ENCODE measurements at places on chromosomes 7 and 10. TPM values are rescaled to one million over a fixed set of nuclear protein-coding genes. Genes with fewer than 3 reads are reported as not detected.

GRCh38 chr7:78489476-78490240 is 691.1 kb downstream of the PHTF2 start:
- no peak overlapping the region for H3K4me3 ChIP-seq
- no peak for DNase-seq
- no peaks in the 10 kb centered on the region for H3K36me3 ChIP-seq
- no peaks in the 10 kb centered on the region for H3K27me3 ChIP-seq
- no peak overlapping the region for H3K27ac ChIP-seq
- no peaks in the 10 kb centered on the region for H3K4me1 ChIP-seq

Gene ANKRD2
- total RNA-seq: not detected

Gene GIMAP8
- 6.2 TPM for total RNA-seq

Gene FAM25G
- total RNA-seq: not detected

GRCh38 chr7:26398756-26399509 is 107.3 kb downstream of the SNX10 start:
- H3K4me1 ChIP-seq: peaks cover 15% of the 10 kb centered on the region
- H3K27me3 ChIP-seq: no peaks in the 10 kb centered on the region
- peak; percentile 91 for DNase-seq
- no peaks in the 10 kb centered on the region for H3K36me3 ChIP-seq
- H3K4me3 ChIP-seq: peak overlapping the region; percentile 71

DNA sequence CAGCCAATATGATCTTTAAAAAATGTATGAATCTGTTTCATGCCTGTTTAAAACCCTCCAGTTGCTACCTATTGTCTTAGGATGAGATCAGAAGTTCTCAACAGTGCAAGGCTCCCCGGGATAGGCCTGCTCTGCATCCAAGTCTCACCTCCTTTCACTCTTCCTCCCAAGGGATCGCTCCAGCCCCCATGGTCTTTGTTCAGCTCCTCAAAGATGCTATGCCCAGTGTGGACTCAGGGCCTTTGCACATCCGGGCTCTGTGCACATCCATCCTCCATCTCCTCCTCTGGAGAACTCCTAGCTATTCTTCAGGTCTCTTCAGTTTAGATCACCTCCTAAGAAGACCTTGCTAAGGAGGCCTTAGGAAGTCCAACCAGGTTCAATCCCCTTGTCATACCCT is 82.7 kb upstream of the LEP start:
- no peak overlapping the region for H3K4me3 ChIP-seq
- no peaks in the 10 kb centered on the region for H3K4me1 ChIP-seq
- no peaks in the 10 kb centered on the region for H3K36me3 ChIP-seq
- H3K27me3 ChIP-seq: peaks cover 2% of the 10 kb centered on the region

DNA sequence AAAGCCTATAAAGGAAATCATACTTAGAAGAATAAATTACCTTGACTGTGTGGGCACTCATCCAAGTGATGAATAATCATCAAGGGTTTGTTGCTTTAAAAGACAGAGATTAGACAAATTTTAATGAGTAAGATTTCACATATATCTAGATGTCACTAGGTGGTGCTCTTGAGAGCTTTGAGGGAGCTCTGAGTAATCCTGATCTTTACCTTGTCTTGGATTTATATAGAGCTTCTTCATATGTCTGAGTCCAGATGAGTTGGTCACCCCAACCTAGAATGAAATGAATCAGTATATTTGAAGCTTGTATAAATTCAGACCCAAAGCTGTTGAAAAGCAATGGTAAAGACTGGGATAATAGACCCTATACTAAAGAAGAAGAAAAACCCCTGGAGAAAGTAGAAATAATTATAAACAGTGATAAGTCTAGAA is 3.7 kb downstream of the AGR2 start:
- no peak overlapping the region for H3K4me3 ChIP-seq
- no peaks in the 10 kb centered on the region for H3K4me1 ChIP-seq
- H3K27ac ChIP-seq: no peak overlapping the region

Gene INHBA
- total RNA-seq: 0.05 TPM

- H3K27me3 ChIP-seq: peaks cover 25% of the 10 kb centered on the region
- no peak overlapping the region for H3K4me3 ChIP-seq
- no peak overlapping the region for H3K27ac ChIP-seq
- DNase-seq: no peak
- H3K4me1 ChIP-seq: peaks cover 8% of the 10 kb centered on the region
Observed at GRCh38 chr10:69576334-69577011, 3.3 kb upstream of the NEUROG3 start.

Gene HOXA11
- total RNA-seq: not detected

DNA sequence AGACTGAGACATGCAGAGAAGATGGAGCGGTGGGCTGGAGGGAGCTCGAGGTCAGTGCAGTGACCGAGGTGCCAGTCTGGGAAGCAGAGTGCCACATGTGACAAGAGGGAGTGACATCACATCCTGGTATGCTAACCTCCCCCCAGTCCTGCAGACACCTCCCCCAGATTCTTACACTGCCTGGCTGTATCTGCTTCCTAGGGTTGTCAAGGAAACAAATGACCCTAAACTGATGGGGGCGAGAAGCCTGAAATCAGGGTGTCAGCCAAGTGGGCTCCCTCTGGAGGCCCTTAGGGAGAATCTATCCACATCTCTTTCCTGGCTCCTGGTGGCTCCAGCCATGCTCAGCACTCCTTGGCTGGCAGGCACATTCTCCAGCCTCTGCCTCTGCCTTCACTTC is 316.1 kb upstream of the ZMIZ1 start:
- H3K4me1 ChIP-seq: no peaks in the 10 kb centered on the region
- H3K36me3 ChIP-seq: no peaks in the 10 kb centered on the region
- DNase-seq: no peak
- no peak overlapping the region for H3K27ac ChIP-seq
- no peak overlapping the region for H3K4me3 ChIP-seq

DNA sequence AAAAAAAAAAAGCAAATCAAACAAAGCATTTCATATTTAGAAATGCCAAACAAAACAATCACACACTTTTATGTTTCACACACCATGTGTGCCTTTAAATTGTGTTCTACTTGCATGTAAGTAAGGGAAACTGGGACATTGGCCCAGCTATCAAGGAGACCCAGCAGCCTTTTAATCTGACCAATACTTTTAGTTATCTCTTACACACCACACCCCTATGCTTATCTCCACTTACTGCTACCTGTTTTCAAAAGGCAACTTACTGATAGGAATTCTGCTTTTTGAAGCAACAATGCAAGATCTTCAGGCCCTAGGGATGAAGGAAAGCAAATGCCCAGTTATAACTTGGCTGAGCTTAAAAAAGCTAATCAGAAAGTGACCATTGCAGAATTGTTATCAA is 1244.8 kb upstream of the SORCS1 start:
- H3K27ac ChIP-seq: no peak overlapping the region
- H3K4me1 ChIP-seq: no peaks in the 10 kb centered on the region
- H3K36me3 ChIP-seq: no peaks in the 10 kb centered on the region
- no peak for DNase-seq

- H3K4me1 ChIP-seq: peaks cover 8% of the 10 kb centered on the region
- H3K4me3 ChIP-seq: peak overlapping the region; percentile 48
- no peak overlapping the region for H3K27ac ChIP-seq
- peaks cover 4% of the 10 kb centered on the region for H3K27me3 ChIP-seq
Observed at GRCh38 chr7:37916017-37916672, 472 bp downstream of the SFRP4 start.
